NT2/D1 (cell line): ENCODE measurements at places on chromosomes 3 and 15.

GRCh38 chr3:108322352-108322751 lies 26.0 kb downstream of the HHLA2 start:
- no peak for DNase-seq

GRCh38 chr15:61106889-61107288 lies 122.2 kb downstream of the RORA start:
- DNase-seq, result no peak

DNA sequence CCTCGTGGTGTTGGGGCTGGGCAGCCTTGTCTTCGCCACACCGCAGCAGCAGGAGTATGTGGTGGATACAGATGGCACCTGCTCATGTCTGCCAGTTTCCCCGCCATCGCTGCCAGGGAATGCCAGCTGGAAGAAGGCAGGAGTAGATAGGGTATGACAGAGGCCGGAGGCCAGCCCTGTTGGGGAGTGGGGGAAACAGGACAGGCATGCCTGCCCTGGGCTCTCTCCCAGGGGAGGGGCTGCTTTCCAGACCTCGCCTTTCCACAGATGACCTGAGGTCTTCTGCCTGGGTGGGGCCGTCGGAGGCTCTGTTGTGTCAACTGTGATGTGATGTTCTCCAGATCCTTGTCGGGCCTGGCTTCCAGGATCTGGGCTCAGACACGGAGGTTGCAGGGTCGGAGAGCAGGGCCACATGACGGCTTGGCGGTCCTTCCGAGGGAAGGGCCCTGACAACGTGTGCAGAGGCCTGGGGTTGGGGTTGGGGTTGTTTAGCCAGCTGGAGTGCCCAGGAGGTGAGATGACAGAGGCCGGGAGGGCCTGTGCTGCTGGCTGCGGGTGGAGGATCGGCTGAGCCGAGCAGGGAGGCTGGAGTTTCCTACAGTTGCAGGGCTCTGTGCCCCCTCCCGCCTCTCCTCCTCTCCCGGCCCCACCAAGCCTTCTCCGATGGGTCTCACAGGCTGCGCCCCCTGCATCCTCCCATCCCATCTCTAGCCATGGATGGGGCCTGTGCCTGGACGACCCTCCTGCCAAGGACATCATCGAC lies 102.0 kb downstream of the TBC1D2B start:
- DNase-seq, result no peak

DNA sequence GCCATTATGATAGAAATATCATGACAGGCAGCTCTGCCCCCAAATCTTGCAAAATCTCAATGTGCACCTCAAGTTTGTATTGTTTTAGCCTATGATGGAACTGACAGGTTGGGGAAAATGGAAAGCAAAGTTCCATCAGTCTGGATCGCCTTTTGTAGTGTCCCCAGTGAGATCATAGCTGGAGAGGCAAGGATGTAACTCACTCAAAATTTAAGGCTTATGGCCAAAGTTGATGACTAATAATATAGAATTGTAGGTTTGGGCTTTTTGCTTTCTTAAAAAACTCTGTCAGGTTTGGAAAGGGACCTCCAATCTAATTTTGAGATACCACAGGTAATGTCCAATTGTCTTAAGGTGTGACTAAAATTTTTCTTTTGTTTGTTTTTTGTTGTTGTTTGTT lies 1.4 kb upstream of the ACP3 start:
- no peak for DNase-seq

GRCh38 chr15:86919581-86919980 lies 839.9 kb downstream of the AGBL1 start:
- DNase-seq, result no peak

- DNase-seq, result peak; percentile 85
Observed at GRCh38 chr3:69080233-69080920, at the start of gene UBA3. Gene UBA3, minus strand, starts transcription at chr3:69080365. Its CDS starts 12 bp downstream, at chr3:69080353.

- DNase-seq, result no peak
Observed at GRCh38 chr15:60814062-60814461, 335.1 kb upstream of the ICE2 start.

DNA sequence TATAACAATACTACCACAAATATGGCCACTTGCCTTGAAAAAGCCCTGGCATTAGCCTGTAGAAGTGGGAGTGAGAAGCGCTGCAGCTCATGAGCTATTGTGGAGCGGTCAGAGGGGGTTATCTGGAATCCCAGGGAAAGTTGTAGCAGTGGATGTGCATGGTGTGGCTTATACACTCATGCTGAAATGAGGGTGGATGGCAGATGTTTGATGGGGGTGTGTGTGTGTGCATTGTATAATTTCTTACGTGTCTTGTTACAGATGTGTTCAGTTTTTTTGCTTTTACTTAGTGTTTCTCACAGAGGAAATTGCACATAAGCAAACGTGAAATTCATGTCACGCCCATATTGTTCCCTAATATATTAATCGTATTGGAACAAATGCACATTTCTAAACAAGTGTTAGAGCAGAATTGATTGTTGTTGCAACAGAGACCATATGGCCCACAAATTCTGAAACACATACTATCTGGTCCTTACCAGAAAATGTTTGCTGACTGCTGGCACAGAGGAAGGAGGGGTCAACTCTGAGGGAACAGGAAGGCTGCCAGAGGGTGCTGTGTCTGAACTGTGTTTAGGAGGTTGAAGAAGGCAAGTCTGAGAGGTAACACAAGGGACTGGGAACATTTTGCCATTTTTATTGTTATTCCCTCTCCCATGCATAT lies 200.0 kb upstream of the CFAP20DC start:
- no peak for DNase-seq

GRCh38 chr3:178010306-178010705 lies 525.9 kb upstream of the KCNMB2 start:
- DNase-seq, result no peak

- DNase-seq, result peak; percentile 64
Observed at GRCh38 chr3:14344351-14344750, 58.1 kb upstream of the SLC6A6 start.

- DNase-seq, result no peak
Observed at GRCh38 chr3:98733053-98733811, 29.9 kb upstream of the ST3GAL6 start.

DNA sequence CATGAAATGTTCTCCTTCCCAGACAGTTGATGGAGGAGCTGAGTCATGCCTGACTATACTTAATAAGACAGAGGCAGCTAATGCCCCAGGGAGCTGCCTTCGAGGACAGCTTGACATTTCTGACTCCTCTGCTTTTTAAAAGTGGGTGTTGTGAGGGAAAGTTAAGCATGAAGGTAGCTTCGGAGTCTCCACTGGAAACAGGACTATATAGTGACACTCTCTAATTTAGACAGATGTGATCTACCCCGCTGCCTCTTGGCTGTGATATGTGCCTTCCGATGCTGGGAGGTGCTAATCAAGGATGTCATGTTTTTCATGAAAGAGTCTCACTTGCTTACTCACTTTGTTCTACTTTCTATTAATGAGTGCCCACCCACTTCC lies 72.7 kb downstream of the IL1RAP start:
- DNase-seq, result no peak

DNA sequence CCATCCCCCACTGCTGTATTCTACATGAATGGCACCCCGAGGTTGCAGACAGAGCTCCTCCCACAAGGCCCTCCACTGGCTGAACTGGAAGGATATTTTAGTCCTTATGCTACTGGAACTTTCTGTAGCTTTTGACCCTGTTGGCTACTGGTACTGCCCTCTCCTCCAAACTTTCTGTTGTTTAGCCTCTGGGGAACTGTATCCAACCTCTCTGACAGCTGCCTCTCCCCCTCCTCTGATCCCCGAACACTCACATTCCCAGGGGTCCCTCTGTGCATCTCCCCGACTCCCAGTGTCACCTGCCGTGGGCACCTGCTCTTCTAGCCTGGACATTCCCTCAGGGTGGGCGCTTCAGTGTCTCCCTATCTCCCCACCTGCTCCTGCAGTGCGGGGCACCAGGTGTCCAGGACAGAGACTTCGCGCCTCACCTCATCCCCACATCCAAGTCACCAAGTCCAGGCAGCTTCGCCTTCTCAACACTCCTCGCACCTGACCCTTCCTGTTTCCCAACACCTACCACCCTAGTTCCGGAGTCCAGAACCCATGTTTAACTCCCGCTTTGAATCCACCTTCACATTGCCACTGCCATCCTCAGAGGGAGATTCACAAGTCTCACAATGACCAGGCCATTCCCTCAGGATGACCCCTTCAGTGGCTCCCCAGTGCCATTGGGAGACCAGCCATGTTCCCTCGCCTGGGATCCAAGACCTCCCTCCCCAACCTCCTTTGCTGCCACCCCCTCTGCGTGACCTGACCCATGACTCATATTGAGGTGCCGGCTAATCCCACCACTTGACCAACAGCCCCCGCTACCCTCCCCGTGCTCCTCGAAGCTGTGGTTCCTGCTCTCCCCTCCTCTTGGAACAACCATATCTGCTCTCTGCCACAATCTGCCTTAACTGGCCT lies 34.2 kb downstream of the BDH1 start:
- DNase-seq, result no peak

GRCh38 chr15:37081983-37082382 lies 18.4 kb downstream of the MEIS2 start:
- no peak for DNase-seq

- no peak for DNase-seq
Observed at GRCh38 chr15:50911001-50911400, 2.5 kb downstream of the AP4E1 start.

GRCh38 chr3:104273046-104273649 lies 1093.6 kb upstream of the ALCAM start:
- peak; percentile 8 for DNase-seq

- no peak for DNase-seq
Observed at GRCh38 chr3:98763076-98763475, at the start of gene ST3GAL6. Gene ST3GAL6, plus strand, starts transcription at chr3:98763340. Its CDS starts 5,101 bp downstream, at chr3:98768441.

GRCh38 chr3:182971637-182972036 lies 8.7 kb downstream of the DCUN1D1 start:
- no peak for DNase-seq

DNA sequence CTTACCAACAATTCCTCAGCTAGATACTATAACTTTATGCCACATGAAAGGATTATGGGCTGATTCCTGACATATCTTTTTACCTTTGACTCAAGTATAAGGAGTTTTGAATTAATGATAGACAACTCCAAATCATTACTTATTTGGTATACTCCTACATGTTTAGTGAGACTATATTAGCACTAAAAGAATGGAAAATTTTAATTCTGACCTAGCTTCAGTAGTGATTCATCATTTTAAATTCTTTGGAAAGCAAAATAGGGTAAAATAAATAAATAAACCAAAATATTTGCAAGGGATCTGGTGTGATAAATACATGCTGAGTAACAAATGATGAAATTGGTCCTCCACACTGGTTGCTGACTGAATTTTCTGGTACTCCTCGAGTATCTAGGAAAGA lies 42.3 kb upstream of the VGLL3 start:
- DNase-seq, result no peak

DNA sequence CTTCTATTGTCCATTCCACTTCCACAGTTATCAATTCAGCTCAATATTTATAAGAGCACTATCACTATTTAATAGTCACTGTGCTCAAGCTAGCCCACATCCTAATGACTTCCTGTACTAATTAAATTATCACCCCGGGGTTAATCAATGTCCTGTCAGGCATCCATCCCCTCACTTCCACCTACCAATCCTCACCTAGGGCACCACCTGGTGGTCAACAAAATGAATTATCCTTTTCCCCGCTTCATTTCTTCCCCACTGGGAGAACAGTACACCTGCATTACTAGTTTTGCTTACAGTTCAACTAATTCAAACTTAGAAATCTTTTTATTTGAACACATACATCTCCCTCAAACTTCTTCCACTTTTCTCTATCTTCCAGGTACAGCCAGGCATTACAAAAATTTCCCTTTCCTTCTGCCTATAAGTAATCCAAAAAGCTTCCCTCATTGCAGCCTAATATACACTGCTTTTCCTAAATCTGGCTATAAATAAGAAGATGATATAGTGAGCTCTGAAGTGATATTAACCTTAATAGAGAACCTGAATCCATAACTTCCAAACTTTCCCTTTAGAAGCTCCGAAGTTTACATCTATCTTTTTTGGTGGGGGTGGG lies 68.5 kb downstream of the TMCC1 start:
- DNase-seq, result peak; percentile 75

DNA sequence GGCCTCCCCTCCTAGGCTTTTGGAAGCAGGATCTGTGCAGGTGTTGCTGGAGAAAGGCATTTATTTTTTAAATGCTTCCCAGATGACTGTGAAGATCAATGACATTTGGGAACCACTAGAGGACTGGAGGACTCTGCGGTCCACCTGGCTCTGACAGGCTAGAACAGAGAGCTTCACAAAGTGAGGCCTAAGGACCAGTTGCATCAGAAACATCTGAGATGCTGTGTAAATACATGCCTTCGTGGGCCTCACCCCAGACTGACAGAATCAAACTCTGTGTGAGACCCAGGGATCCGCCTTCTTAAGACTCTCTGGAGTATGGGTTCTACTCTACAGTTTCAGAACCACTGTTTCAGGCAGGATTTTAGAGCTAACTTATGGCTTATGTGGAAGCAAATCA lies 105.0 kb upstream of the ICE2 start:
- no peak for DNase-seq

- no peak for DNase-seq
Observed at GRCh38 chr3:43727930-43728329, 37.2 kb downstream of the ABHD5 start.

- DNase-seq, result no peak
Observed at GRCh38 chr15:54388746-54389145, 410.5 kb downstream of the UNC13C start.

DNA sequence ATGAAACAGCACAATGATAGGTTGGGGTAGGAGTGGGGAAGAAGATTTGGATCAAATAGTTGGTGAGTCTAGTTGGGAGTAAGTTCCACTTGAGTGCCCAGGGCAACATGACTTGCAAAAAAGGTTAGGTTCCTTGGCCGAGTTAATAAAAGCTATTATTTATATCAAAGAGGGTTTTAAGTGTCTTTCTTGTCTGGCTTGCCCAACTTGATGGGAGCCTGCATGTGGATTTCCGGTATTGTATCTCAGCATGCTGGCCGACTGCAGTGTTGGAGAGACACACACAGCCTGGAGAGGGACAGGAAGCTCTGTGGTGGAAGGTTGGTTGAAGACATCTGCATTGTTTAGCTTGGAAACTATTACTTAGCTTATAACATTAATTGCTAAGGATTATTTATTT lies 449.5 kb upstream of the TBL1XR1 start:
- no peak for DNase-seq

DNA sequence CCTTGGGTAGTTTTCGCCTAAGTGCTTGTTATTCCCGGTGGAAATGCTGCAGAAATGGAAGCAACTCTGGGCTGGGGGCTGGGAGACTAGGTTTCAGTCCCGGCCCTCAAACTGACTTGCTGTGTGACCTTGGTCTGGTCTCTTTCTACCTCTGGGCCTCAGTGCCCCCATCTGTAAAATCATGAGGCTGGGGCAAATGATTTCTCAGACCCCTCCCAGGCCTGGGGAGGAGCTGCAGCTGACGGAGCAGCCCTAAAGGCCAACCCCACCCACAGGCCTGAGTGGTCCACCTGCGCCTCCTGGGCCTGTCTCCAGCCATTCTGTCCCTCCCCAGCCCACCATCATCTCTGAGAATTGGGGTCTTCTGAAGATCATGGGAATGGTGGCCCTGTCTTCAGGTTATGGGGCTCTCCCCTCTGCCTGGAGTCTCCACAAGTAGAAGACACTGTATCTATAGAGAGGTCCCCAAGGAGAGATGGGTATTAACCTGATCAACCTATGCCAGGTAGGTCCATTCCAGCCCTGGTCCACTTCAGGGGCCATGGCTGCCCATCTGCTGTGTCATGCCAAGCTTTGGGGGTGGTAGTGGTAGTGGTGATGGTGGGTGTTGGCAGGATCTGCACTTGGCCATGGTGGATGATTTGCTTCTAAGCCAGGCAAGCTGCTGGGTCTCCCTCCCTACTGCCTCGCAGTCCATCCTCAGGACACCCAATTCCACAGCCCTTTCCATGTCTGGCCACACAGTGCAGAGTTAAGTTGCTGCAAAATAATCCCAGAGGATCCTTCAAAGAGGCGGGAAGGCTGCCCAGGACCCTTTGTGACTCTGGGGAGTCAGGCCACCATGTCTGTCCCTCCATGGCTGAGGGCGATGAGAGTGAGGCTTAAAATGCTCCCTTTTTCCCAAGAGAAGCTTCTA lies 46.0 kb downstream of the ITGA11 start:
- DNase-seq, result no peak
